ENCODE measurements at places on chromosomes 3 and 15.

DNA sequence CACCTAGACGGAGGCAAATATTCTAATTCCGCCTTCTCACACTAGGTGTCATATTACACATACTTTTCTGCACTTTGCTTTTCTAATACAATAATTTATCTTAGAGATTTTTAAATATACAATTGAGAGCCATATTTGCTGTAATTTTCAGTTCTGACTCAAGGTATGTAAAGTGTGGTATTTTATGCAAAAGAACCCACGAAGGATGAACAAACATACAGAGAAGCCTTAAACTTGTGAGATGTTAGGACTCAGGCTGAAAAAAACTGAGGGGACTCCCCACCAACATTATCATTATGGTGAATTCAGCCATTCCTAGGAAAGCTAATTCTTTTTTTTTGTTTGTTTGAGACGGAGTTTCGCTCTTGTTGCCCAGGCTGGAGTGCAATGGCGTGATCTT, 9.6 kb downstream of the ZBTB11 start:
- DNase-seq: no peak

- no peak for DNase-seq
Observed at GRCh38 chr3:61824553-61825135, 263.3 kb downstream of the PTPRG start.

- DNase-seq: no peak
Observed at GRCh38 chr15:68981941-68982340, 32.6 kb upstream of the NOX5 start.

DNA sequence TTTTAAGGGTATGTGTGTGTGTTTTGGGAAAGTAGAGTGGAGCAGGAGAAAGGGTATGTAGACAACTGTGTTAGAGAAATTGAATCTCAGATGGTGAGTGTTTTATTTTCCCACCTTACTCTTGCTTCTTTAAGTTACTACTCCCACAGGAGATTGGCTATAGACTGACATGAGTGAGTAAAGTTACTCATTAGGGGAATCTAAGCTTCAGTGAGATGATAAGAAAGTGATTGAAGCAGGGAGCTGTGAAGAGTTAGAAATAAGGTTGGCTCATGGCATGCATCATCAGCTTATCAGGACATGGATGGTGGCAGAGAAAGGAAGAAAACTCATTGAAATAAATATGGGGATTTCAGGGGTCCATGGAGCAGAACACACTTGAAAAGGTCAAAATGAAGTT, 88.9 kb downstream of the MBNL1 start:
- DNase-seq: no peak

DNA sequence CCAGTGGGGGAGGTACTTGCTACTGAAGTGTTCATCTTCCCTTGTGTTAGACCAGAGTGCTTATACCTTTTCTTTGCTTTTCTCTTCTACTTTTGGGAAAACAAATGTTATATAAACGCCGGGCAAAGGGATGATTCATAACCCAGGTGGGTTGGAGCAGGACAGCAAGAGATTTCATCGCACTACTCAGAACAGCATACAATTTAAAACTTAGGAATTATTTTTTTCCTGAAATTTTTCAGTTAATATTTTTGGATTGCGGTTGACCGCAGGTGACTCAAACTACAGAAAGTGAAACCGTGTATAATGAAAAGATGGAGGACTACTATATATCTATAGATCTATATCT, 270.0 kb upstream of the RGMA start:
- DNase-seq: no peak

GRCh38 chr15:76398317-76399104, 61.9 kb downstream of the ISL2 start:
- no peak for DNase-seq

DNA sequence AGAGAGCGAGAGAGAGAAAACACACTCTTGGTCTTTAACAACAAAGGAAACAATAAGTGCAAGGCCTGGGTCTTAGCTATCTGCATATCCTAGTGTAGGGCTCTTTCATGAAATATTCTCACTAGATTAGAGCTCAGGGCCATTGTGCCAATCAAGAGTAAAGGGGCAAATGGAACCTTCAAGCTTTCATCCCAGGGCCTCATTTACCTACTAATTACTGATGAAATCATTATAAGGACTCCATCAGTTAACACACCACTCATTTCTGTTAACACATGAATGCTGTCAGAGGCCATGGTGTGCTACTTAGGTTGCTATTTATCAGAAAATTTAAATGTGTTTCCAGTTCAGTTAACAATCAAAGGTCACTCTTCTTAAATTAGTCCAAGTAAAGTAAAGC, 597.8 kb downstream of the ROBO1 start:
- no peak for DNase-seq

DNA sequence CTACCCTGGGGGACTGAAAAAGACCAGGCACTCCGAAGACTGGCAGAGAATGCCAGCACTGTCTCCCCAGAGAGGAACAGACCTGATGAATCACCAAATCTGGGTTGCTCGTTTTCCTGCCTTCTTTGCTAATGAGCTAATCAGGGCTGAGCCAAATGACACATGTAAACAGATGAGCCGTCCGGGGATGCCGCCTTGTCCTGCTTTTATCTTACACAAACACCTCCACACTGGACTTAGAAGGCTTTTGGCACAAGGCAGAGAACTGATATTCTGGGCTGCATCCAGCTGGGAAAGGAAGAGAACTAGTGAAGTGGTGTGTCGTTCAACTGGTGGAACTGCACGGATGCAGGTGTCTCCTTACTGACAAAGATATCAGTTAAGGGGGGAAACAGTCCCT, 88.1 kb downstream of the MECOM start:
- DNase-seq: no peak

GRCh38 chr3:81752604-81753003, 8.8 kb downstream of the GBE1 start:
- DNase-seq: no peak

DNA sequence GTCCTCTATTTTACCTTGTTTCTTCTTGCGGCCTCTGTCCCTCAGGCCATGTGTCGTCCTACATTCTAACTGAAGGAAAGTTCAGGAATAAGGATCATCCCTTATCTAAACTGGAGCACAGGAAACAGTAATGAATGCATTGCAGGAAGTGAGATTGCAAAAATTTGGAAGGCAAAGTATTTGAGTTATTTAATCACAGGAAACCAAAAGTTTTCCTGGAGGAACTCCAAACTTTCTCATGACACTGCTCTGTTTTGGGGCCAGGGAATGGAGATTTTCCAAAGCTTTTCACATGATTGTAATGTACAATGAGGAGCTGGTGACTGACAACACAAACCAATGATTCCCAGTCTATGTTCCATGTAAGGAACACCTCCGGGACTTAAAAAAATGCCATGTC, 57.8 kb upstream of the PLSCR4 start:
- no peak for DNase-seq

- DNase-seq: no peak
Observed at GRCh38 chr3:146159616-146160320, 1.2 kb downstream of the PLOD2 start.

DNA sequence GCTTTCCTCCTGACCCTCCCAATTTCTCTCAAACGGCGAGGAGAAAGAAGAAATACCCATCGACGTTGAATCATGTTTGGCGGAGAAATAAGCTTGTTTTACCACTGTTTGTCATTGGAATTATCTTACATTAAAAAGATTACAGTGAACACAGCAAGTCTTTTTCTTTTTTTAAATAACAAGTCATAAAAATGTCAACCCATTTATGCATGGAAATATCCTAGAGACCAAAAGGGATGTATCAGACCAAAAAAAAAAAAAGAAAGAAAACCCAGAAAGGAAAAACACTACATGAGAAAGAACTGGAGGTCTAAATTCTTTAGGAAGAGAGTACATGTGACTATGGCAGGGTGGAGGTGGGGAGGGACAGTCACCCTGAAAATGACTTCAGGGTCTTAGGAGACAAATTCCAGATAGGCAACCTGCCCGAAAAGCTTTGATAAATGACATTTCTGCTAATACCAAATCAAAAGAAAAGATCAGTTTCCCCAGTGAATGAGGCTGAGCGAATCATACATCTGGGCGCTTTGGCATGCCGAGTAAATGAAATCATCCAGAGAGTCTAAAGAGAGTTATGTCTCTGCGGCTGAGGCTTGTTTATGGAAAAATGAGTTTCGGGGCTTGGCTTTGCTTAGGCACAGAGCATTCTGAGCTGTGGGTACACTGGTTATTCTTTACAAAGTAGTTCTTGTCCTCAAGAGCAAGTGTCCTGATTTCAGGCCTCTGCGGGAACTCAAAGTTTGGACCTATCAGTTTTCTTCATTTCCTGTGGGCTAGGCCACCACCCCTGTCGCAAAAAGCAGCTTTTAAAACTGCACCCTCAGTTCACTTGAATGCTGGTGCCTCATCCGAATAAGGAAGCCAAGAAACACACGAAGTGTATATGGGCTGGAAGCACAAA, 110.1 kb upstream of the TGFBR2 start:
- no peak for DNase-seq

DNA sequence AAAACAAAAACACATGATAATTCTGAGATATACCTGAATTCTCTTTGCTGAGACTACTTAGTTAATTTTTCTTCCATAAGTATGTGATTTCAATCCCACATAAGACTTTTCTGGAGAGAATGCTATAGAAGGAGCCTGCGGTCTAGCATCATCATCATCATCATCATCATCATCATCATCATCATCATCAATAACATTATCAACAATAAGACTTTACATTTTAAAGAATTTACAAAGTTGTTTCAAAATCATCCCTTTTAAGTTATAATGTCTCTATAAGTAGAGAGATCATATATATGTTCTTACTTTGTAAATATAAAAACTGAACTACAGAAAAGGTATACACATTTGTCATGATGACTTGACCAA, 965.3 kb downstream of the ROBO1 start:
- no peak for DNase-seq

DNA sequence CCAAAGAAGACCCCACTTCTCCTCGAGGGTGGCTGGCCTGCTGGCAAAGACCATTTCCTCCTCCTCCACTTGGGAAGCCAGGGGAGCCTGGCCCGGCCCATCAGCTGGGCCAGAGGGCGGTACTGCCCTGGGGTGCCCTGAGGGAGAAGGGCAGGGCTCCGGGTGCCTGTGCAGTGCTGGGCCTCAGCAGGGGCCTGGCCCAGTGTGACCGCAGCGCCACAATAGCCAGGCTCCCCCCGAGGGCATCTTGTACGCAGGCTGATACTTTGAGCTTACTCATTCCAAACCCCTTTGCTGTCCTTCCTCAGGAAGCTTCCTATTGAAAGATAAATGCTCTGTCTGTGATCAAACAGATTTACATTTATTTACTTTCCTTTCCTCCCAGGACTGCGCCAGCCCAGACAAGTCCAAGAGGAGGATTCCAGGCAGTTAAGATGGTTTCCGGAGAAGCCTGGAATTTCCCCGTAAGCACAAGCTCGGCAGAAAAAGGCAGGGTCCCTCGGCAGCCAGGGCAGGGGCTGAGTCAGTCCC, 240.1 kb downstream of the XXYLT1 start:
- DNase-seq: no peak

DNA sequence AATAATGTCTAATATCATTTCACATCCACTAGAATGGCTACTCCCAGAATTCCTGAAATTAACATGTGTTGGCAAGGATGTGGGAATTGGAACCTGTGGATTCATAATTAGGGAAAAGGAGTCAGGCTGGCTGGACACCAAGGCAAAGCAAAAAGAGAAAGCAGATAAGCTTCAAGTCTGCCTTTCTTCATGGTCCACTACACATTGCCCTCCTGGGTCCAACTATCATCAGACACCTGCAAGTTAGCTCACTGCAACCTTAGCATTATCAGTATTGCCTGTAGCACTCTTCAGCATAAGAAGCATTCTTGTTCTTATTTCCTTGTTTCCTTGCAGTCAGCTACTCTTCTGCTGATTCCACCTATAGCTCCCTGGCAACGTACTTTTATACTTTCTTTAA, 124.3 kb downstream of the ZNF280D start:
- no peak for DNase-seq

- DNase-seq: no peak
Observed at GRCh38 chr3:136730595-136731273, 21.4 kb downstream of the STAG1 start.

GRCh38 chr15:81373176-81373575, 837 bp downstream of the TMC3 start:
- no peak for DNase-seq

DNA sequence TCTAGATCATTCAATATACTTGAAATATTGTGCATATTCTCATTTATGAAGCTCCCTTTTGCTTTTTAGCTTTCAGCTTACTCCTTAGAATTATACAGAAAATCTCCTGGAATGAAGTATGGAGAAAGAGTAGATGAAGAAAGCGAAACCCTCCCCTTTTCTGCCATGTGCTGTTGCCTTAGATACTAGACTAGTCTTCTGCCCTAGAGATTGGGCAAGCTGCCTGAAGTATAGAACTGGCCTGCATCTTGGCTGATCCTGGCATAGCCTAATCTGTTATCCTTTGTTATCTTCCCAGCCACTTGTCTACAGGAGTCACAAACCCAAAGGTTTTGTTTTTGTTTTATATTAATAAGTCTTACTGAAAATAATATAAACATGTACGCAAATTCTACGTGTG, 138.8 kb downstream of the RBPMS2 start:
- no peak for DNase-seq

- DNase-seq: no peak
Observed at GRCh38 chr15:79978260-79978654, 7.3 kb upstream of the BCL2A1 start.

DNA sequence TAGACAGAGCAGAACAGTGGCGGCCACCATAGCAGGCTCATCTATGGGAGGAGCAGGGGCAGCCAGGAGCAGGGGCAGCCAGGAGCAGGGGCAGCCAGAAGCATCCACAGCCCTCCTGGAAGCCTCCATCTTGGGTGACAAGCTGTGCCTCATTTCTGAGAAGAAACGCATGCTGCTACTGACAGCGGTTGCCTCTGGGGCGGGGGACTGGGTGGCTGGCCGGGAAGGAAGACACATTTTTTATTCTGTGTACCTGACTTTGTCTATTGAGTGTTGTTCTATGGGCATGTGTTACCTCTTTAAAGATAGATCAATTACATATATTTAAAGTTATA, 71.5 kb upstream of the KLF13 start:
- no peak for DNase-seq

GRCh38 chr15:76577879-76578512, 241.4 kb downstream of the ISL2 start:
- no peak for DNase-seq

GRCh38 chr3:85020828-85021227, 62.0 kb downstream of the CADM2 start:
- no peak for DNase-seq

DNA sequence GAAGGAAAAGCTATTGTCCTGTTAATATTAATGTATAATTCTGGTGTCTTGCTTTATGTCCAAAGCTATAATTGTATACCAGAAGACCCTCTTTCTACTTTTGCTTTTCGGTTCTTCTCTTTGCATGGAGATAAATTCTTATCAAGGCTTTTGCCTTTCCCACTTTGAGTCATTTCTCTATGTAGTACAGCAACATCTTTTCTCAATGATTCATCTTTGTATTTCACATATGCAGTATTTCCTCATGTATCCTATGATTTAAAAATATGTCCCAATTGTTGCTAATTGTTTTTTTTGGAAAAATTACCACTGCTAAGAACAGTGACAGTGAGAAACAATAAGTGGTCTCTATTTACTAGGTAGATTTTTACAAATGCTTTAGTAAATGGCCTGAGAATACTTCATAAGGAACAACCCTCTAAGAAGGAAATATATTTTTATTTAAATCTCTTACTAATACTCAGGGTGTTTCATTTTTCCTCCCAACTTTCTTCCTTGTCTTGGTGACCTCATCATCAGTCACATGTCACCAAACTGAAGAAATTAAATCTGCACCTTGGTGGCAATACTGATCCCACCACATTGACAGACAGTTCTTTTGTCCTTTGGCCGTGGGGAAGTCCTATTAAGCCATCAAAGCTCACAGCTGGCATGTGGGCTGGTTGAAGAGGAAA, 290.6 kb downstream of the SATB1 start:
- DNase-seq: no peak
